Activated CD8-positive, alpha-beta memory T cell treated with anti-CD3 and anti-CD28 coated beads, Interleukin-2, amount 10 ng/mL, durations not matched to agents 7 days and 5 days (primary cell): ENCODE measurements at places on chromosomes 7 and 10. TPM values are rescaled to one million over a fixed set of nuclear protein-coding genes. Genes with fewer than 3 reads are reported as not detected.

DNA sequence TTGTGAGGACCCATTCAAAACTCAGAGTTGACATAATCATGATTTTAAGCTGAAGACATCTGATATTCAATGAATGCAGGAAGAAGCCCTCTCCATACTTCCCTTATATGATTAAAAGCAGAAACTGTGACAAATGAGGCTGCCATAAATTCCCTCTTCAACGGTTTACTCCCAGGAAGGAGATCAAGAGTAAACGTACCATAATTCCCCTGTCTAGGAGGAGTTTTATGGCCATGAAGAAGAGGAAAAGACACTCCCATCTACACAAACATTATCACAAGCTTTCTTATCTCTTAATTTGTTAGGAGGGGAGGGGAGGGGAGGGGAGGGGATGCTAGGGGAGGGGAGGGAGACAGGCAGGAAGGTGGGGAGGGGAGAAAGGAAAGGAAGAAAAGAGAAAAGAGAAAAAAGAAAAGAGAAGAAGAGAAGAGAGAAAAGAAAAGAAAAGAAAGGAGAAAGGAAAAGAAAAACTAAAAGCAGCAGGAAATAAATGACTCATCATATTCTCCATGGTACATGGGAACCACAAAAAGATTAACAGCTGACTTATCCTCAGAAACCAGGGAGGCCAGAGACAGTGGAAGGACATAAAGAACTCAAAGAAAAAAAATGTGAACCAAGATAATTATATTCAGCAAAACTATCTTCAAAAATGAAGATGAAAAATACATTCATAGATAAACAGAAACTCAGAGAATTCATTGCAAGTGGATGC lies 121.6 kb downstream of the ALOX5 start:
- no peak overlapping the region for H3K4me3 ChIP-seq
- peaks cover 13% of the 10 kb centered on the region for H3K4me1 ChIP-seq
- no peaks in the 10 kb centered on the region for H3K27me3 ChIP-seq
- peaks cover 35% of the 10 kb centered on the region for H3K36me3 ChIP-seq
- H3K27ac ChIP-seq, result peak overlapping the region; percentile 69

DNA sequence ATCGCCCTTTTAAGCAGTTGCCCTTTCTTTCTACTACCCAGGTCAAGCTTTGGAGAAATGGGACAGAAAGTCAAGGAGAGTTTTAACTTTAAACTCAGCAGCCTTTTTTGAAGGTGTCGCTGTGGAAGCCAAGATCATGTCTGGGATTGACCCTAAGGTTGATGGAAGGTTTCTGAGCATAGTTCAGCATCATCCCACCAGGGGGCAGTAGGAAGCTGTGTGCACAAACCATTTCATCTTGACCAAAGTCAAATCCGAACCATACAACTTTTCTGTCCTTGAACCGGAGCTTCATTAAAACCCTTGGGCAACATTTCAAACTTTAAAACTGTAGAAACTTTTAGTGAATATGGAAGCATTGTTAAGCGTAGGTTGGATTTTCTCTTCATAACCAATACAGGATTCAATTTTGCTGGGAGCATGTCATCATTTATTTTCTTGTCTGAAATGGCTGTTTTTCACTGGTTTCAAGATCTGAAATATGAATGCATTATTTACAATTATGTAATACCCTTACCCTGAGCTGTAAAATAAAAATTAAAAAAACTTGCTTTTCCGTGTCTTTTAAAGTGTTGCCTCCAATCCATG lies 214.4 kb upstream of the KIAA1217 start:
- H3K27me3 ChIP-seq, result no peaks in the 10 kb centered on the region
- no peak for DNase-seq
- no peaks in the 10 kb centered on the region for H3K4me1 ChIP-seq
- no peaks in the 10 kb centered on the region for H3K36me3 ChIP-seq

GRCh38 chr10:23917251-23917840 lies 291.6 kb upstream of the KIAA1217 start:
- no peaks in the 10 kb centered on the region for H3K27me3 ChIP-seq
- no peak for DNase-seq
- H3K27ac ChIP-seq, result no peak overlapping the region
- no peak overlapping the region for H3K4me3 ChIP-seq
- no peaks in the 10 kb centered on the region for H3K4me1 ChIP-seq
- H3K36me3 ChIP-seq, result no peaks in the 10 kb centered on the region

SFRP4 gene
- not detected for total RNA-seq

DNA sequence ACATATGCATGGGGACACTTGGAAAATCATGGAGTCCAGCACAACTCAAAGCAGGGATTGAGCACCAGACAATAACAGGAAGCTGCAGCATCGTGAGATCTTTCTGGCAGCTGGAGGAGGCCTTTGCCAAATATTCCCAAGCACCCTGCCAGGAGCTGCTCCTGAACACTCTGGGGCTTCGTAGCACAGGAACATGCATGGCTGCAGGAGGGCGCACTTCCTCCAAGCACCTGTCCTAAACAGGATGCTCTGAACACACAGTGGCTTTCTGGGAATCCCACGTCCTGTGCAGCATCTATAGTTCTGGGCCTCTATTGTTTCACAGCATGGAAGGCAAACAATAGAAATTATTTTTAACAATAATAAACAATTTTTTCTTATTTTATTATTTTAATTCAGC lies 4.1 kb downstream of the ABLIM1 start:
- peaks cover 7% of the 10 kb centered on the region for H3K27me3 ChIP-seq
- DNase-seq, result no peak

DNA sequence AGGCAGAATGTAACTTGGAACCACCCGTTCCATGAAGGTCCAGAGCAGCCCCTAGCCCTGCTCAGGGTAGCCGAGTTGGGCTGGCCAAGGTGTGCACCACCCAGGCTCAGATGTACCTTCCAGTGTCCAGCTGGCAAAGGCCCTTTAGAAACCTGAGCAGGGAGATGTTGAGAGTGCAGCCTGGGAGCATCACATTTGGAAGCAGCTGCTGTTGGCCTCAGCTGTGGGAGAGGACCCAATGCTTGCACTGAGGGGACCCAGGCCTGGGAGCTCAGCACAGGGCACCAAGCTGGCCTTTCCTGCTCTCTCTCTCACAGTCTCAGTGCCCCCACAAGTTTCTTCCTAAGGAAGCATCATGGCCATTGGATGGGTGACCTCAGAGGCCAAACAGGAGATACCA lies 33.5 kb downstream of the ANXA8 start:
- H3K36me3 ChIP-seq, result no peaks in the 10 kb centered on the region
- H3K27ac ChIP-seq, result no peak overlapping the region
- peaks cover 16% of the 10 kb centered on the region for H3K27me3 ChIP-seq
- no peak for DNase-seq

- H3K36me3 ChIP-seq, result no peaks in the 10 kb centered on the region
- DNase-seq, result no peak
- H3K4me1 ChIP-seq, result peaks cover 3% of the 10 kb centered on the region
- no peak overlapping the region for H3K27ac ChIP-seq
Measured at GRCh38 chr7:121073463-121074099, 85.1 kb downstream of the CPED1 start.

ZNF239 gene
- 0.26 TPM for total RNA-seq

GSAP gene
- 3.5 TPM for total RNA-seq
